ENCODE measurements at places on chromosomes 1 and 21. TPM values are rescaled to one million over a fixed set of nuclear protein-coding genes. Genes with fewer than 3 reads are reported as not detected.

DNA sequence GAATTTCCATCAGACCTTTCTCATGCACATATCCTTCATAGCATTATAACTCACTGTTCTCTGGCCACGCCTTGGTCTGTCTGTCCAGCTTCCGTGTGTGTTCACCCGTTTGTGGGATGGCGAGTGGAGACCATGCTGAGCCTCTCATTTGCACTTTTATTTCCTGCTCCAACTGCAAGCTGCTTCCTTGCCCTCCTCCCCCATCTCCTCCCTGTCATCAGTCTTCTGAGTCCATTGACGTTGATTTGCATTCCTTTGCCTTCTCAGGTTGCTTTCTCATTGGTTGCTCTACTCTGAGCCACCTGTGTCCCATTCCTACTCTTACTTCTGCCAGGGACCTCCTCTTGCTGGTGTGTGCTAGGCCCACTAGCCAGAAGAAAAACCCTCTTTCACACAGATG lies 146.4 kb downstream of the NOS1AP start:
- DNase-seq = no peak

Gene RHOU
- 0.09 TPM for polyA plus RNA-seq

Gene CFAP107
- not detected for polyA plus RNA-seq

DNA sequence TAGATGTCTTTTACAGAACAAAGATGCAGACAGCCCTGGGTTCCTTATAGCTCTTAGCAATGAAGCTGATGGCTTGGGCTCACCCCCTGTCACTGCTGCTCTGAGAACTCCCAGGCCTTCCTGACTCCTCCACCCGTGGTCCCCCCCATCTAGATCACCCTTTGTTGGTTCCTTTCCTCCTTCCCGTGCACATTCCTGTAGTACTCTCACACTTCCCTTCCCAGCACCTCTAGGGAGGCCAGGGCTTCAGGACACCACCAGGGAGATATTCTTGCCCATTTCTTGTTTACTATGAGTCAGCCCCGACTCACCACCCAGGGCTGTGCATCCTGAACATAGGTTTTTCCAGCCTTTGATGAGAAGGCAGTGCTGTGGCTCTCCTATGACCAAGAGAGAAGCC lies 14.4 kb upstream of the NOS1AP start:
- no peak for DNase-seq

Gene OXCT2
- not detected for polyA plus RNA-seq

DNA sequence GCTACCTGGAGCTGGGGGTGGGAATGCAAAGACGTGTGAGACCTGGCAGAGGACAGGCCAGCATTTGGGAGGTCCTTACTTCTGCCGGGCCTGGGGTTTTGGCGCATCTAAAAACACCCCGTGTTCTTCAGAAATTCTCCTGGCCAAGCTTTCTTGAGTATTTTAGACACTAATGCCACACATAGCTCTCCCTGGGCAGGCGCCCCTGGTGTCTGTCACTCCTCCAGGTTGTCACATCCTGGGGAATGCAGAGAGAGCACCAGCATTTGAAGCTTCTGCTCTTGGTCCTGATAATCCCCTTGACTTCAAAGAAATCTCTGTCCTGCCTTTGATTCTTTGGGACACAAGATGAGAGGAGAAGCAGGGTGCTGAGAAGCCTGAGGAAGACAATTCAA lies 6.0 kb downstream of the CAPN9 start:
- no peak for DNase-seq

DNA sequence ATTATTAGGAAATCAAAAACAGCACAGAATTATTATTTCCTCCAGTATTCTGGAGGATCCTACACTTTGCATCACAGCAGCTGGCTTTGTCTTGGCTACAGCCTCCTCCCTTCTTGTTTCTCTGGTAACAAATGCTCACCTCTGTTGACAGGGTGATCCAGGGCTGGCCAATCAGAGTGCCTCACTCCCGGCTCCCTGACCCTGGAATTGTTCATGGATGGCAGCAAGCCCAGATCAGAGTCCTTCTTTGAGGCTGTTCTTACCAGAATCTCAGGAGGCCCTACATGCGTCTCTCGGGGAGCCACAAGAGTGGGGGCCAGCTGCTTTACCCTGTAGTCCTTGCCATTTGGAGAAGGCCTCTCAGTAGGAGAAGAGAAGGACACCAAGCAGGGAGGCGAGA lies 48.4 kb upstream of the IGSF5 start:
- no peak for DNase-seq

- DNase-seq = no peak
Observed at GRCh38 chr1:53442299-53442698, 16.9 kb upstream of the DMRTB1 start.

Gene CLCA4
- not detected for polyA plus RNA-seq

Gene GRIK1
- polyA plus RNA-seq = not detected

GRCh38 chr1:117814856-117815797 lies 114.3 kb downstream of the GDAP2 start:
- DNase-seq = no peak

Gene TSTD1
- 349 TPM for polyA plus RNA-seq

DNA sequence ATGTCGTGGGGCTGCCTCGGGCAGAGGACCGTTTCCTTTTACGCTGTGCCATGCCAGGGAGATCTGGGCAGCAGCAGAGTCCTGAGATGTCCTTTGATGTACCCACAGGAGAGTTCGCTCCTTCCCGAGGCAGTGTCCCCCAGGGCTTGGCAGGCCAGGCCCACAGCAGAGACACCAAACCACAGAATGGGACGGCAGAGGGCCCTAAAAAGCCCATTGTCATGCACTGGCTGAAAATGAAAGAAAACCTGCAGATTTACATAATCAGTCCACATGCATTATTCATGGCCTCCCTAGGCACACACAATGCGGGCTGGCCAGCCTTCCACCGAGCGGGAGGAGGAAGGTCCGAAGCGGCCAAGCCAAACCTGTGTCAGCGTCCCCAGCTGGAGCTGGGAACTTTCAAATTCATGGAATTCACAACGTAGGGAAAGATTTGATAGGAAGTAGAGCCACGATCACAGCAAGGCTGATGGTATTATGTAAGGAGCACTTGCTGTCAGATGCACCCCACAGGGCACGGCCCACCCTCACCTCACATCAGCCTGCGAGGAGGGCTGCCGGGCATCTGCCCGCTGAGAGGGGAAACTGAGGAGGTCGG lies 25.3 kb upstream of the EFHD2 start:
- no peak for DNase-seq

- no peak for DNase-seq
Observed at GRCh38 chr1:33140153-33141149, 41.4 kb downstream of the TRIM62 start.

- no peak for DNase-seq
Observed at GRCh38 chr1:20153000-20153418, 13.9 kb downstream of the PLA2G2F start.

GRCh38 chr1:98203466-98203865 lies 282.6 kb upstream of the DPYD start:
- no peak for DNase-seq

Gene LCE2A
- not detected for polyA plus RNA-seq

DNA sequence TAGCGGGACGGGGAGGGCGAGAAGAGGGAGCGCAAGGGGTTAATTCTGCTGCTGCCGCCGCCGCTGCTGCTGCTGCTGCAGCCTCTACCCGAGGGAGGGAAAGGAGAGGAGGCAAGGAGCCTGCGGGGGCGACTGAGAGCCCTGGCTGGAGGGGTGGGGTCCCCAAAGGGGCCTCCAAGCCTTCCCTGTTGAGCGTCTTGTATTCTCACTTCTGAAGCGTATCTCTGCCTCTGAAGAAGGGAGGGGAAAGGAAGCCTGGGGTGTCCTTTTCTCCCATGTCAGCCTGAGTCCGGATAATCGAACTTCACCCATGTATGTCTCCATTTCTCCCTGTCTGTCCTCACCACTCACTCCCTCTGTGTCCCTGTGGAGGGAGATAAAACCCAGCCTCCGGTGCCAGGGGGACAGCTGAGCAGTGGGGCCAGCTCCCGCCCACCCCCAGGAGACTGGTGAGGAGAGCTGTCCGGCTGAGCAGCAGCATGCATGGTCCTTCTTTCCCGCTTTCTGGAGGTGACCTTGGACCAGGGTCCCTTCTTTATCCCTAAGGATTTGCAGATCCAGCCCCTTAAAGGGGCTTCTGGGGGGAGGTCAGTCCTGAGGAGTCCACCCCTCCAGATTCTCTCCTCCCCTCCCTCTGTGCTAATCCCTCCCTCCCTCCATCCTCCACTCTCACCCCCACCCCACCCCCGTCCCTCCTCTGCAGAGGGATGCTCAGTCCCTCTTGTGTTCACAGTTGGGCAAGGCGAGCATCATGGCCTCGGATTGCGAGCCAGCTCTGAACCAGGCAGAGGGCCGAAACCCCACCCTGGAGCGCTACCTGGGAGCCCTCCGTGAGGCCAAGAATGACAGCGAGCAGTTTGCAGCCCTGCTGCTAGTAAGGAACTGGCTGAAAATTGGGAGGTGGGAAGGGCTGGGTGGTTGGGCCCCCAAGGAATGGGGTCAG lies 1.0 kb downstream of the NCDN start:
- DNase-seq = peak; percentile 21

DNA sequence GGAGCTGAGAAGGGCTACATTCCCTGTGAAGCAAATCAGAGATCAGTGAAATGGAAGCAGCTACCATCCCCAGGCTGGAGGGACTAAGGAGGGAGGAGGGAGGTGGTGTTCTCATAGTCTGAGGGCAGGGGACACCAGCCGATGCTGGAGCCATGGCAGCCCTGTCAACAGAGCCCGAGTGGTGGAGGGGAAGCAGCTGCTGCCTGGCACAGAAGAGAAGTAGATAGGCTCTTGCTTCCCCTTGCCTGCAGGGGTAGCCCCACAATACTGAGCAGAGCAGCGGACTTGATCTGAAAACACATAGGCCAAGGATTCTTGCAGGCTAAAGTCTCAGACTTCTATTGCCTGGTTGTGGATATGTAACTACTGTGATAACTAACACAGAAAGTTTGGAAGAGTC lies 255.1 kb downstream of the FGGY start:
- DNase-seq = no peak

DNA sequence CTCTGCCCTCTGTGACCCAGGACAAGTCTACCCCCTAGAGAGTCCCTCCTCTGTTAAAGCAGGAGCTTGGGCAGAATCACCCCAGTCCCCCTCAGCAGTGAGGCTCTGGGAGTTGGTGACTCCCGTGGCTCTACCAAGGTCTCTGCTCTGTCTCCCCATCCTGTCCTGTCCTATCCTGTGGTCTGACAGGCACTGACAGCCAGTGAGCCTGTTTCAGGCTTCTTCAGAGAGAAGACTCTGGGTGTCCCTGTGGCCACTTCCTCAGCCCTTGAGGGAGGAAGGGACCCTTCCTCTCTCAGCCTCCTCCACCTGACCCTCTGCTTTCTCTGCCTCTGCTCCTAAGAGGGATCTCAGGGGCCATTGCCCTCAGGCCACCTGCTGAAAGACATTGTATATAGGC lies 148.7 kb downstream of the FCRL5 start:
- no peak for DNase-seq

DNA sequence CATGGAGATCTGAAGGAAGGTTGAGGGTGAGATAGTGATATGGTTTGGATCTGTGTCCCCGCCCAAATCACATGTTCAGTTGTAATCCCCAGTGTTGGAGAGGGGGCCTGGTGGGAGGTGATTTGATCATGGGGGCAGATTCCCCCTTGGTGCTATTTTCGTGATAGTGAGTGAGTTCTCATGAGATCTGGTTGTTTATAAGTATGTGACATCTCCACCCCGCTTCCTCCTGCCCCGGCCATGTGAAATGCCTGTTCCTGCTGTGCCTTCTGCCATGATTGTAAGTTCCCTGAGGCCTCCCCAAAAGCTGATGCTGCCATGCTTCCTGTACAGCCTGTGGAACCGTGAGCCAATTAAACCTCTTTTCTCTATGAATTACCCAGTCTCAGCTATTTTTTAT lies 451.9 kb upstream of the VAMP3 start:
- no peak for DNase-seq

DNA sequence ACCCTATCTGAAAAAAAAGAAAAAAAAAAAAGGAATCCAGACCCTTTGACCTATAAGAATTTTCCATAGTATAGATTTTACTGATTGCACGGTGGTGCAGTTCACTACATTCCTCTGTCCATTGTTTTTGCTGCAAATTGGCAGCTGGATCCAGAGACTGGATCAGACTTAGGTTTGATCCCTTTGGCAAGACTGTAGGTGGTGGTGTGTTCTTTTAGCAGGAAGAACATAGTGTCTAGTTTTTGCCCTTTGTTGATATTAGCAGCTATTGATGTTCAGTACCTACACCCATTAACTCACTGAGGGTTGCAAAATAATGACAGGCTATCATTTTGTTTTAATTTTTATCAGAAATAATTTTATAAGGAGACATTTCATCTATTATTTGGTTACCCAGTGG lies 37.1 kb downstream of the OSBPL9 start:
- DNase-seq = no peak
